ENCODE measurements at places on chromosomes 6 and 20.

DNA sequence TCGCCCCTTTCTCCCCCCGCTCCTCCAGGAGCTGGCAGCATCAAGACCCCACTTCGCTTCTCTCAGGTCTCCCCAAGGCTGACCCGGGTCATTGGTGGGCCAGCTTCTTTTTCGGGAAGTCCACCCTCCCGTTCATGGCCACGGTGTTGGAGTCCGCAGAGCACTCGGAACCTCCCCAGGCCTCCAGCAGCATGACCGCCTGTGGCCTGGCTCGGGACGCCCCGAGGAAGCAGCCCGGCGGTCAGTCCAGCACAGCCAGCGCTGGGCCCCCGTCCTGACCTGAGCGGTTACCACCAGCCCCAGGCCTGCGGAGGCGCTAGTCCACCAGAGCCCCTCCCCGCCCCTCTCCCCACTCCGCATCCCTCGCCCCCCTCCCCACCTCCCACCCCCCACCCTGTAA, 1.0 kb downstream of the PPDPF start:
- DNase-seq: no peak

- DNase-seq: no peak
Measured at GRCh38 chr6:147935656-147936055, 407.0 kb upstream of the SASH1 start.

DNA sequence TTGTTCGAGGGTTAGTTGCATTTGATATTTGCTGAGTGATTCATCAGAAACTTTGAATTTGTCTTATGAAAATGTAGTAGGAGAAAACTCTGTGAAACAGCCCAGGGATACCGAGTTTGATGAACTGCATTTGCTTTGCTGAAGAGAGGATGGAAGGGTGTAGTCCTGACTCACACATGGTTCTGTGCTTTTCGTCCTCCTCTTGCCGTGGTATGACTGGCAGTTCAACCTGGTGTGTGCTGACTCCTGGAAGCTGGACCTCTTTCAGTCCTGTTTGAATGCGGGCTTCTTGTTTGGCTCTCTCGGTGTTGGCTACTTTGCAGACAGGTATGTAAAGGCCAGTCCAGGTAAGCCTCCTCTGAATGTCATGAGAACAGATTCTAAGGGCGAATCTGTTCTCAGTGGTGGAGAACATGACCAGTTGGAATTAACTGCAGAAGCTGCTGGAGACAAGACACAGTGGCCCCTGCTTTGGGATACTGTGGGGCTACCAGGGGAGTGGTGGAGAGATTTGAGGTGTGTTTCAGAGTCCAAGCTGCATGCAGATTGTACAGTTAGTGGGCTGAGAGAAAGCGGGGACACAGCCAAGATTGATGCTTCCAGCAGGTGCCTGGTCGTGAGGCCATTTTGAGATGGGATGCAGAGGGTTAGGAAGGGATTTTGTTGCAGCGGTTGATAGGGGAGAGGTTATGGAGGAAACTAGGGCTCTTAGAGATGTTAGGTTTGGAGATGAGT, 8.4 kb downstream of the SLC22A1 start:
- DNase-seq: no peak

DNA sequence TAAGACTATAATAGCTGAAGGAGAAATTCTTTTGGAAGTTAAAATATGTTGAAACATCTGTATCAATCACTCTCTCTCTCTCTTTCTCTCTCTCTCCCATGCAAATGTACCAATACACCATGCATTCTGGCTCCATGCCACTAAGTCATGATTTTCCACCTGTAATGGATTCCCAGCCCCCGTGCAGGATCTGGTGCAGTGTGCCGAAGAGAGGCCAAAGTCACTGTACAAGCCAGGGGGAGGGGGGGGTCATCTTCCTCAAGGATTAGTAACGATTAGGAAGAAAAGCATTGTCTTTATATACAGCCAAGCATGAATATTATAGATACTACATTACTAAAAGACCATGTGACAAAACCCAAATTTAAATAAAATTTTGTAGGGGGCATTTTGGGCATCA, 725.1 kb downstream of the KIF16B start:
- DNase-seq: no peak

GRCh38 chr6:162442687-162443086, 284.9 kb downstream of the PRKN start:
- peak; percentile 11 for DNase-seq

GRCh38 chr6:69768664-69769063, 28.1 kb downstream of the LMBRD1 start:
- DNase-seq: no peak

GRCh38 chr6:97919631-97920030, 636.6 kb upstream of the MMS22L start:
- DNase-seq: no peak

- DNase-seq: no peak
Measured at GRCh38 chr6:149254253-149254652, 63.3 kb upstream of the TAB2 start.

- peak; percentile 72 for DNase-seq
Measured at GRCh38 chr6:161444464-161444863, 170.6 kb upstream of the AGPAT4 start.

GRCh38 chr6:411402-412145, 20.0 kb downstream of the IRF4 start:
- no peak for DNase-seq

GRCh38 chr6:73965539-73966029, 269.6 kb downstream of the CD109 start:
- no peak for DNase-seq

DNA sequence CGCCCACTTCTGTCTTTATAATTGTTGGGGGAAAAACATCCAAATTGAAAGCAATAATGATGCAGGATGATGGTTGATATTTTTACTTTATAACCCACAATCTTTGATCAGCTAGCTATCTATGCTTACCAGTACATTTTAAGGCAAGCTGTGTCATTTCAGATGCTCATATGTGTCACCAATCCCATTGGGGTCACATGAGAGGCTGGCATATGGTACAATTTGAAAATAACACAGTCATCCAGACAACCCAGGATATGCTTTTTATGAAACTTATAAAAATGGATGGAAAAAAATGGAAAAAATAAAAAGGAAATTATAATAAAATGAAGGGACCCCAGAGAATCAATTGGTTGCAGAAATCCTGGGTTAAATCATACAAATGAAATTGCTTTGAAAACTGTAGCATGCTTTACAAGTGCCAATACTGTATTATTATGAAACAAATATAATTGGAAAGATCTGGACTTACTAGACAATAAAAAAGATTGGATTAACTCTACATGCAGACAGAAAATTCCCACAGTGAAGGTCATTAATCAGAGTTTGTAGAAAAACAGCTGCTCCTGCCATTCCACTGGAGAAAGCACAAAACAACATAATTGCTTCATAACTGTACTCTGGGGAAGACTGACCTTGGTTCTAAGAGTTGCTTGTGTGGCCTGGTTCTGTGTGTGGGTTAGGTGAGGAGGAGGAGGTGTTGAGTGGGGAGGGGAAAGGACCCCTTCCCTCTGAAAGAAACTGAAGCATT, 13.3 kb upstream of the PRIM2 start:
- DNase-seq: peak; percentile 67

DNA sequence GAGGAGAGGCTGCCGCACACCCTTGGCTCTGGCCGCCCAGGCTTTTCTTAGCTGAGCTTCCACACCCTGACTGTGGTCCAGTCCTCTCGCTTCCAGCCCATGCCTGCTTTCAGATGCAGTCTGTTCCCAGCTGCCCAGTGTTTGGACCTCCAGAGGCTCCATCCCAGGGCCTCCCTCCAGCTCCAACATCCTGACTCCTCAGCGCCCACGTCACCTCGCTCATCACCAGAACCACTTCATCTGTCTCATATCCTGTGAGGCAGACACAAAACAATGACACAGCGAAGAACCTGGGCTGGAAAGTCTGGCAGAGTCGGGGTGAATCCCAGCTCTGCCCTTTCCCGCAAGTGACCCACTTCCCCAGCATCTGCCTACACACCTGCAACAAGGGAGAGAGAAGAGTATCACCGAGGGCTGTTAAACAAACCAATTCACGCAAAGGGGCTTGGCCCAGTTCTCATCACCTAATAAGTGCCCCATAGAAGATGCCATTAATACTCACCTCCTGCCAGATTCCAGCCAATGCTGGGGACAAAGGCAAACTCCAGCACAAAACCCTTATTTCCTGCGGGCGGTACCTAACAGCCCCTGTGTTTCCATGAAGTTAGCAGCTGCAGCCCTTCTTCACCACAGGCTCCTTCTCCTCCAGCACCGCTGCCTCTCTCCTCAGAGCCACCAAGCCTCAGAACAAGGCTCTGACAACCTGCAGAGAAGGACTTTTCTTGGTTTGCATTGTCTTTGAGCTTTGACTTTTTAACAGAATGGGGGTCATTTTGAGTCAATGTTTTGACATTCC, 133.4 kb upstream of the CDH4 start:
- DNase-seq: peak; percentile 83

GRCh38 chr6:57294862-57295445, 22.5 kb upstream of the PRIM2 start:
- no peak for DNase-seq

- no peak for DNase-seq
Measured at GRCh38 chr6:157145656-157146285, 177.5 kb downstream of the TMEM242 start.

DNA sequence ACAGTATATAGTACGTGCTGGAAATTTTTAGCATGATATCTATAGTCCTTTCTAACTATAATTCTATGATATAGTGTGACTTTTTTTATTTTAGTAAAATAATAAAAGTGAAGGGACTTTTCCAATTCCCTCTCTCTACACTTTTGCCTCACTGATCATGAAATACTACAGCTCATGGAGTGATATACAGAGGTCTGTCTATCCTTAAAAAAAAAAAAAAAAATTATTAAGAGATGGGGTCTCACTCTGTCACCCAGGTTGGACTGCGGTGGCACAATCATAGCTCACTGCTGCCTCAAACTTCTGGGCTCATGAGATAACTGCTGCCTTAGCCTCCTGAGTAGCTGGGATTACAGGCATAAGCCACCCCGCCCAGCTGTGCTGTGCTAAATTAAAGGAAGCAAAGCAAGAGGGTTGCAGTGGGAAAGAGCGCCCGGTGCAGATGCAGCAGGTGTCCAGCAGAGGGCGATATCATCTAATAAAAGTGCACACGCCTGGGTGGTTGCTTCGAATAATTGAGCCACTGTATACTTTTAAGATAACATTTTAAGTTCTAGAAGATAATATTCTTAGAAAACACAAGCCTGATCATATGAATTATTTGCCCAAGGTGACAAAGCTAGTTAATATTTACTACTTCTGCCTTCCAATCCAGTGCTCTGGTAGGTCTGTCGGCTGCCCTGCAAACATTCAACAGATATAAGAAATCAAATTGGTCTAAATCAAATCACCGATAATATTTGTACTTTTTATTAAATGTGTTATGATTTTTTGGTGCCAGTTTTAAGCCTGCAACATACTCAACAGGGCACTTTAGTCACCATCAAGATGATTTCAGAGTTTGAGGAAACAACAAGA, 94.9 kb upstream of the NT5E start:
- peak; percentile 66 for DNase-seq

- no peak for DNase-seq
Measured at GRCh38 chr6:122553697-122554096, 56.5 kb upstream of the PKIB start.

GRCh38 chr6:127482325-127482724, 23.1 kb upstream of the KIAA0408 start:
- DNase-seq: no peak

DNA sequence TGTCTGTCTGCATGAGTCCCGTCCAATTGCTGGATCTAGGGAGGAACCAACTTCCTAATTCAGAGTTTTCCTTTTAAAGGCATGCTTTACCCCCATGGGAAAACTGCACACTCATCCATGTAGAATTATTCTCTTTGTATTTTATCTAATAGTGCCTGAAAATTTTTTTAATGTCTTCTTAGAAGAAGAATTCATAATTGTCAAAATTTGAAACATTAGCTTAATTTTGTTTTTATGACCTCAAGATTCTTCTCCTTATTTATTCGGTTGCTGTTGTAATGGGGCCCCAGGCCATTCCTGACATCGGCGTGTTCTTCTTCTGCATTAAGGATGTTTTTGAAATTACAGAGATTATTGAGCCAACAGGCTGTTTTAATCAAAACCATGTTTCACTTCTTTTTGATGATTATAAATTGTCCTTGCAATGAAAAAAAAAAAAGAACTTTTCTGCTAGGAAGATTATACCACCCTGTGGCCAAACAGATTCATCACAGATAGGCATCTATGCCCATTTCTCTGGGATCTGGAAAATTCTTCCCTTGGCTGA, 100.3 kb downstream of the ZNF217 start:
- peak; percentile 60 for DNase-seq

GRCh38 chr6:65116326-65116725, 590.7 kb downstream of the EYS start:
- no peak for DNase-seq

DNA sequence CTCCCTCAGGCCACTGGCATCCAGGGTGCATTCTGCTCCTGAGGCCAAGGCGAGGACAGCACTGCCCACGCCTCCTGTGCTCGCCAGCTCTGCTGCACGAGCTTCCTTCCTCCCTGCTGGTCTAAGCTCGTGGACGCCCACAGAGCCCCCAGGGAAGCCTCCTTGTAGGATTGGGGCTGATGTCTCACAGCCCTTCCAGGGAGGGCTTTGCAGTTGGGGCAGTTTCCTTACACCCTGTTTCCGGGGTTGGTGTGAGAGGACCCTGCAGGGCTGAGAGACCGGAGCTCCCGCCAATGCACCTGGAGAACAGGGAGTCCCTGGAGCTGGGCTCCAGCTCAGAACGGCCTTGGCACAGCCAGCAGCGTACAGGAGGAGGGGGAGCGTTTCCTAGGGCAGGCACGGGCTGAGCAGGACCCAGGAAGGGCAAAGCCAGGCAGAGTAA, 172.4 kb upstream of the PDE10A start:
- DNase-seq: no peak

- peak; percentile 90 for DNase-seq
Measured at GRCh38 chr20:10218536-10219451, at the start of gene SNAP25. Gene SNAP25 (plus strand): TSS chr20:10218830. CDS start chr20:10275492, 56,662 bp downstream.

GRCh38 chr6:129546702-129547101, 163.3 kb downstream of the ARHGAP18 start:
- DNase-seq: no peak
